ENCODE measurements at places on chromosomes 11 and 22. TPM values are rescaled to one million over a fixed set of nuclear protein-coding genes. Genes with fewer than 3 reads are reported as not detected.

The PSMC3 gene
- total RNA-seq = 169 TPM

GRCh38 chr11:56990702-56991101, 2.0 kb downstream of the OR5AK2 start:
- no peak for DNase-seq

GRCh38 chr11:67433536-67434394, 3.7 kb downstream of the PTPRCAP start:
- no peak for DNase-seq

- no peak for DNase-seq
Observed at GRCh38 chr11:23931443-23931842, 565.4 kb upstream of the LUZP2 start.

The ROBO3 gene
- total RNA-seq = 12.2 TPM

GRCh38 chr11:18769802-18770456, 21.7 kb downstream of the PTPN5 start:
- no peak for DNase-seq

GRCh38 chr11:57345555-57346211, 7.5 kb downstream of the P2RX3 start:
- peak; percentile 44 for DNase-seq

The OR52N4 gene
- total RNA-seq = not detected

DNA sequence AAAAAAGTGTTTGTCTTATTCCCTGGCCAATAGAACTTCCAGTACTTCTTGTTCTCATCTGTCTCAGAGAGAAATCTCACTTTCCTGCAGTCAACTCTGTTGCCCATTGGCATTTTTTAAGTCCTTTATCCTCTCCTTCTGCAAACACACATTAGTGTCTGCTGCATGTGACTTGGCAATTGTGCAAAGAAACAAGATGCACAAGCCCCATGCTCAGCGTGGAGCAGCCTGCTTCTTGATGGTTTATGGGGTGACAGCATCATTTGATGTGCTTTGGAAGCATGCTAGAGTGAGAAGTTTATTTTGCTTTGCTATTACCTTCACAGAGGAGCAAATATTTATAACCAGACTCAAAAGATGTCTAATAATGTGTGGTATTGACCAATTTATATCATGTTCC, 238.2 kb downstream of the FAT3 start:
- DNase-seq = no peak

DNA sequence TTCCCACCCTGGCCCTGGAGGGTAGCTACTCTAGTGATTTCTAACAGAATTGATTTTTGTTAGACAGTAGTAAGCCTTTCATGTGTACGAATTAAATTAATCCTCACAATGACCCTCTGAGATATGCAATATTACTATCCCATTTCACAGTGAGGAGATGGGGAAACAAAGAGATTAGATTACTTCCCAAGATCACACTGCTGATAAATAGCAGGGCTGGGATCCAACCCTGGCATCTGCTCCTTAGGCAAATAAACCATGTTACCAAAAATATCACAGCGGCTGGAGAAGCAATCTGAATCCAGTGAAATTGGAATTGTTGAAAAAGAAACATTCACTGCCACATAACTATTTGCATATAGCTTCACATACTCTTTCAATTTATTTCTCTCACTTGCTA, 12.8 kb upstream of the CAVIN3 start:
- no peak for DNase-seq

GRCh38 chr11:10291801-10292638, 2.0 kb downstream of the SBF2 start:
- DNase-seq = no peak

DNA sequence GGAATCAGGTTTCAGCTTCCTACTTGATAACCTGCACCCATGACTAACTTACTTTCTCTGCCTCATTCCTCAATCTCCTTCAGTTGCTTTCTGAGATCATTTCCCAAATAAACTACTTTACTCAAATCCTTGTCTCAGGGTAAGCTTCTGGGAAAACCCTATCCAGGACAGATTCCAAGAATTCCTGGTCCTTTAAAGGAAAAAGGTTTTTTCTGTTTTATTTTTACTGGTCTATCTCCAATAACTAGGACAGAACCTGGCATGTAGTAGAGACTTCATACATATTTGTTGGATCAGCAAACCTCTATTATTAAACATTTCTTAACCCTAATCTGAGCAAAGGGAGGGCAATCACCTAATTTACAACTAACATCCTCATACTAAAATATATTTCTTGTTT, 910.5 kb upstream of the CHORDC1 start:
- DNase-seq = no peak

DNA sequence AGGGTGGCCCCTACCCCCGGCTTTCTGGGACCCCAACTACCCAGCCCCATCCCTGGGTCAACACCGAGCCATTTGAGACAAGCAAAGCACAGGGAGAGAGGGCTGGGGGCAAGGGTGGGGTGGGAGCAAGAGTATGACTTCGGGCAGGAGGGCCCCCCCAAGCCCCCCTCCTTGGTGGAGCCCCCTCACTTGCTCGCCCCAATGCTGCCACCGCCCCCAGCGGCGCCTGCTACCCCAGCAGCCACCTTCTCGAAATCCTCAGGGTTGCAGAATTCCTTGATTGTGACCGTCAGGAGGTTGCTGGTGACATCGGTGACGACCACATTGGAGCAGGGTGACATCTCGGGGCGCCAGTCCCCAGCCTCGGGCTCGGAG, 6.0 kb downstream of the CBX6 start:
- no peak for DNase-seq

The ZNRF3 gene
- total RNA-seq = 6.1 TPM

GRCh38 chr11:108666373-108666772, 1.5 kb downstream of the DDX10 start:
- peak; percentile 9 for DNase-seq

The EXPH5 gene
- 6.7 TPM for total RNA-seq

GRCh38 chr11:442611-443081, 835 bp upstream of the ANO9 start:
- DNase-seq = no peak

The PIK3C2A gene
- 136 TPM for total RNA-seq

GRCh38 chr11:11486002-11486401, 133.0 kb upstream of the CSNK2A3 start:
- no peak for DNase-seq

- DNase-seq = no peak
Observed at GRCh38 chr22:26684168-26684567, 26.8 kb downstream of the MIAT start.

Data from renal cortical epithelial cell (primary cell).